ENCODE measurements at places on chromosomes 3 and 15.

DNA sequence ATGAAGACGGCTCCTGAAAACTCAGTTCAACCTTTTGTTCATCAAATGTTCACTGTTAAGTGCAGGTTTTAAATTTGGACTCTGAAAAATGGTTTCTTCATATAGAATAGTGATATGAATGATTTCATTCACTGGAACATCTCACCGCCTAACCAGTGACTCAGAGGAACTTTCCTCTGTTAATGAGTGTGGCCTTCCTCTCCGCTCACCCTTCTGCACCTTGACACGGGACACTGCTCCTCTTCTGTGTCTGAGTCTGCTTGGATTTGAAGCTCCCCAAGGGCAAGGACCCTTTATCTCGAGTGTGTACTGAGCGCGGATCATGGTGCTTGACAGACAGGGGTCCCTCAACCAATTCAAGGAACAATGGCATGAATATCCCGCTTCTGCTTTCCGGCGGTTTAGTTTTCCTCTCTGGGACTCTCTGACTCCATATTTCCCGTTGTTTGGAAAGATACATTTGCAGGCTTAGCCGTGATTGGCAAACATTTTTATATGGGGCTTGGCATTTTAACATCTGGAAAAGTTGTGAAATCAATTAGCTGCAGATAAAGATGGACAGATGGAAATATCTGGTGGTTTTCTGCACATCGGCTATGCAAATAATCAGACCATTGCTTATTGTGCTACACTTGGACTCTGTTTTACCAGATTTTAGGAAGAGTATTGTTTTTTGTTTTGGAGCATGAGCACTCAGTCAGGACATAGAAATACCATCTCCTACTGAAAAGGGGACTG is 20.9 kb downstream of the KBTBD8 start:
- no peak for DNase-seq

DNA sequence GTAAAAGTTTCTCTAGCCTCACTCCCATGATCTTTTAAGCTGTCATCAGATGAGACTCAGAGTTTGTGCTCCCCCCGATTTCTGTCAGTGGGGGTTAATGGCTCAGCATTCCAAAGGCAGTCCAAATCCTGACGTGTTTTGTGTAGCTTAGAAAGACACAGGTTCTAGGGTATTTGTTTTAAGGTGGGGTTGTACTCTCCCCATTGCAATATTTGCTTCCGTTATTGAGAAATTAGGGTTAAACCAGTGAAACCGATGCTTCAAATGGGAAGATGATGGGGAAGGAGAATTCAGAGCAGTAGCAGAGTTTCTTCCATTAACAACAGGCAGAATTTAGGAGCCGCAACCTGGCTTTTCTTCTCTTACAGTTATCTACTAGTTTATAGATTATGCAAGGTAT is 3.4 kb downstream of the PIGB start:
- no peak for DNase-seq

- DNase-seq: no peak
Measured at GRCh38 chr3:101690972-101691371, 4.5 kb upstream of the RPL24 start.

DNA sequence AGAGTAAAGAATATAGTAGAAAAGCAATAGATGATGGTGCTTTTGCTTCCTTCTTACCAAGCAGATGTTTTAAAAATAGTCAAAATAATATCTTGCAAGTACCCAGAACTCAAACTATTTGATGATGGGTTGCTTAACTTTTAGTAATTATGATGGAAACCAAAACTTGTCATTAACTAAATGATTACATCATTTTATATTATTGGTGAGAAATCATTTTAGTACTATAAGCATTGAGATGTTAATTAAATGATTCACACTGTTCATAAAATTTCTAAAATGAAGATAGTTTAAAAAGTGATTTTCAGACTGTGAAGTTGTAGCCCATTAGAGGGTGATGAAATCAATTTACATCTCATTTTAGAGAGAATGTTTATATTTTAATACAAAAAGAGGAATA is 24.4 kb upstream of the GOLGA8B start:
- DNase-seq: no peak

- no peak for DNase-seq
Measured at GRCh38 chr15:87267798-87268197, 988.7 kb downstream of the NTRK3 start.

GRCh38 chr3:71309886-71310285 is 273.6 kb downstream of the FOXP1 start:
- DNase-seq: no peak

DNA sequence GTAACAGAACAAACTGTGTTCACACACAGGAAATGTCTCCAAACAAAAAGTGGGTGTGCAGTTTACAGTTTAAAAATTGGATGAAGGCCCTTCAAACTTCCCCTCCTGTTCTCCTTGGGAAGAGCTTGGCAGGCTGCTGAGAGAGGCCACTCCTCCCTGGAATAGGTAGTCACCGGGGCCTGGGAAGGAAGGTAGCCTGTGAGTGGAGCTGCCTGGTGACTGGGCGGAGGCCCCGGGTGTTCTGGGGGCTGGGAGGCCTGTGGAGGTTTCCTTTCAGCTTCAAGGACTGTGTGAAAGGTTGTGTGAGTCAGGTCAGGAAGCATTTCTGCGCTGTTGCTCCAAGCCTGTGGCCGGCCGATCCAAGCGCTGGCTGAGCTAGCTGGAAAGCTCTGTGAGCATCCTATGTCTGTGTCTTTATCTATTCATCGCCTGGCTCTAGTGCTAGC is 14.1 kb downstream of the SLCO3A1 start:
- DNase-seq: no peak

DNA sequence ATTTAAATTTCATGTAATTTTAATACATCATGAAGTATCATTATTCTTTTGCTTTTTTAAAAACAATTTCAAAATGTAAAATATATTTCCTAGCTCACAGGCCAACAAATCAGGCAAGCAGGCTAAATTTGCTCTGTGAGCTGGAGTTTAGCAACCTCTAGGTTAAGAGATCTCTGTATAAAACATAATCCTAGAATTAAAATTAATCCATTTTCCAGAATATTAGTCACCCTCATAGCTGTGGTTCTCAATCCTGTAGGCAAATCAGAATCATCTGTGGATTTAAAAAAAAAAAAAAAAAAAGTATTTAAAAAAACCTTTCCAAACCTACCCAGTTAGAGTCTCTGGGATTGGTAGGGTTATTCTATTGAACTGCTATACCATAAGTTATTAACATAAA is 209.7 kb downstream of the MINAR1 start:
- no peak for DNase-seq

GRCh38 chr15:66076591-66077319 is 176.8 kb downstream of the MEGF11 start:
- DNase-seq: no peak

DNA sequence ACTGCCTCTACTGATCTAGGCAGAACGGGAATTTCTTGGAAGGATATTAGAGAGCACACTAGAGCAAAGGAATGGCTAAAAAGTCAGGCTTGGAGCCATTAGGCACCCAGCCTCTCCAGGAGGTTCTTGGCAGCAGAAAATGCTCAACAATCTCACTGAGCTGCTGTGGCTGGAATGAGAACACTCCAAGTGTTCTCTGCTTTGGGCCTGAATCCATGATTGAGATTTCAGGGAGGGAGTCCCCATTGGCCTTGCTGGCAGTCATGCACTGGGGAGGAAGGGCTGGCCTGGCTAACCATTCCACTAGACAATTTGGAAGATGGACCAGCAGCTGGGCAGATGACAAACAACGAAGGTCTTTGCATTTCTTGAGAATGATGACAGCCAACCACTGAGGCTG is 362.6 kb downstream of the SHQ1 start:
- DNase-seq: no peak

DNA sequence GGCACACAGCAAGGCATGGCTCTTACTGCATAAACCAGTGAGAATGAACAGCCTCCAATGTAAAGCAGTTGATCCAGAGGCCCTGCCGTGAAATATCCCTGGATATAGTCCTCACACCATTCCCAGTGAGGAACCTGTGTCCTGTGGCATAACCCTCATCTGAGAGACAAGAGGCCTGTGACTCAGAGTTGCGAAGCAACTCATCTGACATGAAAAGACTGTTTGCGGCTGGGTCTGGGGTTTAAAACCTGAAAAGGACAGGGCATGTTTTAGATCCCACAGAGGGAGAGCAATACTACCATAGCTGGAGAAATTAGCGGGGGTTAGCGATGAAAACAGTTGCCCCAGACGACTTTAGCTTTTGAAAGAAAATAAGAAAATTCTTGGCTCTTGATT is 165.3 kb upstream of the BHLHE40 start:
- no peak for DNase-seq

DNA sequence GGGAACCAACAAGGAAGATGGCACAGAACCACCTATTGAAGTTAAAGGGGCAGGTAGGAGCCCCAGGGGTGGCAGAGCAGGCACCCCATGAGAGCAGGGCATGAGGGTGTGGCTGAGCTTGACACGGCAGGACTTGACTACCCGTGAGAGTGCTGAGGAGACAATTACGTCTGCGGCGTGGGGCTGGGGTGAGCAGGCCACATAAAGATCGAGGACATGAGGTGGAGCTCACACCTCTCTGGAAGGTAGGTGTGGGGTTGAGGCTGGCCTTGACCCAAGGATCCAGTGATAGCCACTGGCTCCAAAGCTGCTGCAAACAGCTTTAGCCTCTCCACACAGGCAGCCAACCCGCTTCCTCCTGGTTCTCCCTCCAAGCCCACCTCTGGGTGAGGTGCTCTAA is 64.5 kb downstream of the PCSK6 start:
- no peak for DNase-seq

- no peak for DNase-seq
Measured at GRCh38 chr3:135908225-135908624, 57.3 kb upstream of the PPP2R3A start.

DNA sequence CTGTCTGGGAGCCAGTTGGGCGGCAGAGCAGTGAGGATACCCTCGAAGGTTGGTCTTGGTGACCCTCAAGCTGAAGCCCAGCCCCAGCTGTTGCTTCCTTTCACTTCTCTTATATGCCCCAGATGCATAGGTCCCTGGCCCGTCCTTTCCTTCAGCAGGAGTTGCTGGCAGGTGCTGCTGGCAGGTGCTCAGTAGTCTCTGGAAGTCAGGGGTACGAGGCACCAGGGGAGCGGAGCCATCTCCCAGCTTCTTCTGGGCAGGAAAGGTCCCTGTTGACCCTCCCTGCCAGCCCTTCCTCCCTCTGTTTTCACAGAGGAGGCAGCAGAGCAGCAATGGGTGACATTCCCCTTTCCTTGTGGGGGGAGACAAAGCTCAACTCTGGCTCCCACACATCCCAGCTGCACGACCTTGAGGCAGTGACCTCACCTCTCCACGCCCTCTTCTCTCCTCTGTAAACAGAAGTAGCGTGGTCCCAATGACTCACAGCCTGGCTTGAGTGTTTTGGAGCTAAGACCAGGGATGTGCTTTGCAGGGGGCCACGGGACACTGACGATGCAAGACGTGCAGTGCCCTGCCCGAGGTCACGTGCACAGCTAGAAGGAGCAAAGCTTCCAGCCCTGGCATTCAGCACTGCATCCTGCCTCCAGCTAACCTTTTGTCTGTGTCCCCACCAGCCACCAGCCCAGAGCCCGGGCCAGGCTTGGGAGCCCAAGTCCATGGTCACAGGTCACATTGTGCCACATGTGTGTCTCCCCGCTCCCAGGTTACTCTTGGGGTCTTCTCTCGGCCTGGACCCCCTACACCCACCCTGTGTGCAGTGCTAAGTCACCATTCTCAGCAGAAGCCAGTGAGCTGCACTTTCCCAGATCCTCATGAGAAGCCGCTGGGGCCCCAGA is 49.7 kb downstream of the SLC6A6 start:
- no peak for DNase-seq

- no peak for DNase-seq
Measured at GRCh38 chr15:71080166-71080565, 35.1 kb upstream of the THSD4 start.

- no peak for DNase-seq
Measured at GRCh38 chr3:141375381-141376301, 7.3 kb downstream of the ZBTB38 start.

GRCh38 chr3:53715815-53716483 is 130.3 kb downstream of the CHDH start:
- DNase-seq: no peak

DNA sequence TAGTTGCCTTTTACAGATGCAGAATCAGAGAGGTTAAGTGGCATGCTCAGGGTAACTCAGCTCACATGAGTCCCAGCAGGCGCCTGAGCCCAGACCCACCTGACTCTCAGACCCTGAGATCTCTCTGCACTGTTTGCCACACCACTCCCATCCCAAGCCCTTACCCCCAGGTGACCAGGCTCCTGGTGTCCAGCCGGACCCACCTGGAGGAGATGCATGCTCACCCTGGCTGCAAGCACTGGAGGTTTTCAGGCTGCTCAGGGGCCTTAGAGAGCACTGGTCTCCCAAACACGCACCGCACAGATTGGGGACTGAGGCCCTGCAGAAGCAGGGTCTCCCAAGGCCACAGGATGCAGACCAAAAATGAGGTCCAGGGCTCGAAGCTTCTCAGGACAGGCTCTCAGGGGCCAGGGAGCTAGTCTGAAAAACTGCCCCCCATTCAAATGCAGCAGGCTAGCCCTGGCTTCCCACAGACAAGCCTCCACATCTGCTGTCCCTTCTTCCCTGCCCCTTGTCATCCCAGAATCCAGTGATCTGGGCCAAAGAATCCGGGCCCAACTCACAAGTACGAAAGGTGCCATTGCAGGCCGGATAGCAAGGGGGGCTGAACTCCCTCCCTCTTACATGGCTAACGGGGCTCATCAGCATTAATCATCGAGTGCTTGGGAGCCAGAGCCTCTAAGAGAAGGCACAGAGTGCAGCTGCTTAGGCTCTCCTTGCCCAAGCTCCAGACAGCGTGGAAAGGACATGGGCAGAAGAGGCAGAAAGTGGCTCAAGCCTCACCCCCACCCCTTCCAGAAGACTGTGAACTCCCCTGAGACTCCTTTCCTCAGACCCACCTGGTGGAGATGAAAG is 90.2 kb upstream of the PRR20G start:
- DNase-seq: no peak

- DNase-seq: no peak
Measured at GRCh38 chr3:106210923-106211322, 342.1 kb upstream of the CBLB start.

GRCh38 chr15:67085237-67085817 is 19.9 kb downstream of the SMAD3 start:
- no peak for DNase-seq

- no peak for DNase-seq
Measured at GRCh38 chr3:166752214-166752613, 627.9 kb downstream of the ZBBX start.

- DNase-seq: no peak
Measured at GRCh38 chr3:104126864-104127553, 1239.7 kb upstream of the ALCAM start.

DNA sequence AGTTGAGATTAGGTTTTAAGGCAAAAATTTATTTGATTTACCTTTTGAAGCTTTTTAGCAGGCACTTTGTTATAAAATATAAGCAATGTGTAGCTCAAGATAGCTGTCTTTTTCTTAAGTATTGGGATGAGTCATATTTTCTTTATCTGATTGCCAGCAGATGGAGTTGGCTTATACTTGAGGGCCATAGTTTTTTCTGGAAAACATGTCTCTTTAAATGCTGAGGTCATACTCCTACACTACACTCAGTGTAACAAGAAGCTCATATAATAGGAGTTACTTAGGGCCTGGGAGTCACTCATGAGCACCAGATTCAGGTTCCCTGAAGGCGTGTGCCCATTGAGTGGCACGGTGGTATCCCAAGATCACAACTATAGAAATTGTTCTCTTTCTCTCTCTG is 579.8 kb downstream of the EDEM1 start:
- DNase-seq: no peak

Measured in stimulated activated CD8-positive, alpha-beta memory T cell treated with anti-CD3 and anti-CD28 coated beads, Interleukin-2, amount 100 ng/mL, for 1 hour (primary cell).